Glomerular endothelial cell (primary cell): ENCODE measurements at places on chromosomes 13 and 19.

- no peak for DNase-seq
Observed at GRCh38 chr13:112204346-112205327, 137.7 kb downstream of the SOX1 start.

- DNase-seq, result no peak
Observed at GRCh38 chr19:5850743-5851293, 431 bp downstream of the FUT3 start.

DNA sequence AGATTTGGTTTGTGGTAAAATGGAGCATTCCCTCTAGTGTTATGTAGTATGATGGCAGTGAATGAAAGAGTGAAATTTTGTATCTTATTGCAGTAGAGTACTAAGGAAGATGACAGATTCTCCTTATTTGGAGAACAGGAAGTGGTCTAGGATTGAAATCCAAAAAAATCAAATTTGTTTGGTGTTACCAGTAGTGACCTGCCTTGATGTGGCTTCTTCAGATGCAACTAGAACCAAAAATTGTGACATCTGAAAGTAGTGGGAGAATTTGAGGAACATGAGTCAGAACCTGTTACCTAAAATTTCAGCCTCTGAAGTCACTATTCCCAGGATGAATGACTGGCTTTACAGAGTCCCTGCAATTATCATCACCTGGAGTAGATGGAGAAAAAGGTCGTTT, 165.9 kb downstream of the KLF5 start:
- no peak for DNase-seq

DNA sequence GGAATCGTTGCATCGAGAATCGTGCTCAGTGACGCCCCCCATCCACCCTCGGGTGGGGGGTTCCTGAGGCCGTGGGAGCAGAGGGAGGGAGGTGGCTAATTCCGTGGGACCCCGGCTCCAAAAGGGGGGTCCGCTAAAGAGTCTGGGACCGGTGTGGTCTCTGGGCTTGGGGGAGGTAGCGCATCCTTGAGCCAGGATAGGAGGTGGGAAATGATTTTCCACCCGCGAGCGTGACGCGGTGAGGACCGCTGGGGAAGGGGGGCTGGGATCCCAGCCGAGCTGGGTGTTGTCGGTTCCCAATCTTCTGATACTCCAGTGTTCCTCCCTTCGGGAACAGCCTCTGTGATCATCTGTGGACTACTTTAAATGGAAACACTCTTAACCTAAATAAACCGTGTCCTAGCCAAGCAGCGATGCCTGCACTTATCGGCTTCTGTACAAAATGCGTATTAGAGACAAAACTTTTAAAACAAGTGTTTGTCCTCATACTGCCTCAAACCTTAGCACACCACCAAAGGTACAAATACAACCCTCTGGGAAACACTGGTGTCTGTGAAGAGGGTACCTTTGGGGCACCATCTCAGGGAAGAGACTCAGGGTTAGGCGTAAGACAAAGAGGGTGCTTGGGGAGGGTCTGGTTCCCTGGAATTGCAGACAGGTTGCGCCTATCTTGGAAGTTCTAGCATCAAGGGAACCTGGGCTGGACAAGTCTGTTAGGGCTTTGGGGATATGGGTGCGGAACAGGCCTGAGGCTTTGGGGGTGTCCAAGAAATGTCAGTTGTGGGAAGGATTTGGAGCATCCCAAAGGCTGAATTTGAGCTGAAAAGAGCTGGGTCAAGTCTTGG, 16.0 kb downstream of the KCNC3 start:
- DNase-seq, result no peak

DNA sequence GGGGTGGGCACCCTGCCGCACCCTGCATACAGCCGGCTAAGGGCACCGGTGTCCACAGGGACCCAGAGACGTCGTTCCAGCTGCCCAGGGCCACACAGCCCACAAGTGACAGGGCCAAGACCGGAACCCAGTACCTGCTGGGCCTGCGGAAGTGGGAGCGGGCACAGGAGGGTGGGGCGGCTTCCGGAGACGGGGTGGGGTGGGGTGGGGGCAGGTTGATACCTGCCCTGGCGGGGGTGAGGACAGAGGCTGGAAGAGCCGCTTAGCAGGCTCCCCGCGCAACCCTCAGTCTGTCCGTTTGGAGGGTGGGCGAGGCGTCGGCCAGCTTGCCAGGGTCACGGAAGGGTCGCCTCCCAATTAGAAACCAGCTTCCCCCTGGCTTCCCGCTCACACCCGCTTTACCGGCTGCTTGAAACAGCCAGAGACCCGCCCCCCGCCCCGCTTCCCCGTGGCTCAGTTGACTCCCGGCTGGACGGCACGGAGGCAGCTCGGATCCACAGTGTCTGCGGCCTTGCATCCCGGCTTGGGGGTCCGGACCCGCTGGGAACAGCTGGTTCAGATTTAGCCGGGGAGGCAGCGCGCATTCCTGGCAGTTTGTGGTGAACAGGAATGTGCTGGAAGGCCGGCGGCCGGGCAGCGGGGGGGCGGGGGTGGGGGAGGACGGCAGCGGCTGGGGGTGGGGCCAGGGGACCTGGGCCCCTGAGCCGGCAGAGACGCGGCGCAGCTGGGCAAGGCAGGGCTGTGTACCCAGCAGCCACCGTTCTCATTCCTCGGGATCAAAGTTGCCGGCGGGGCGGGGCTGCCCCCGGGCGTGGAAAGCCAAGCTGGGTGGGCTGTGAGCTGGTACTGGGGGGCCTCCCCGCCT, 1.9 kb downstream of the CNN2 start:
- DNase-seq, result no peak

- DNase-seq, result no peak
Observed at GRCh38 chr19:33557720-33558119, 36.1 kb upstream of the PEPD start.

DNA sequence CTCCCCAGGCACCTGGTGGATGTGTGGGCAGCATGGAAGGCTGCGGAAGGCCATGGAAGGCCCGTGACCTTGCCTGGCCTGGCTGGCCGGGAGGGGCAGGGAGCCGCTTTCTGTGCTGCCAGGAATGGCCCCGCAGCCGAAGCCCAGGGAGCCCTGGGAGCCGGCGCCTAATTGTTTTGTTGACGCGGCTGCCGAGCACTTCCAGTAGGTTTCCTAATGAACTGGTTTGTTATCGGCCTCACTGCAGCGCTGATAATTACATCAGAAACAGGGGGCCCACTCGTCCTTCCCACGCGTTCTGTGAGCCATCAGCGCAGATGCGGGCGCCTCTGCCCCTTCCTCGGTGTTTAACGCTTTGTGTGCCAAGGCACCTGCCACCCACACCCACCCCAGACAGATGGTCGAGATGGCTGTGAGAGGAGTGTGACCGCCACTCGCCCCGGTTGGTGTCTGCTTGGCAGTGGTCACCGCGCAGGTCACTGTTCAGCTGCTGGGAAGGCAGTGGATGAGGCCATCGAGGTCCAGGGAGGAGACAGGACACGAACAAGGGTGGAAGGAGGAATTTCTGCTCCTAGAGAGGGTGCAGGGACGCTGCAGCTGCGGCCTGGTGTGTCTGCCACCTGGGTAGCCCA, 124.5 kb downstream of the KDM4B start:
- no peak for DNase-seq

DNA sequence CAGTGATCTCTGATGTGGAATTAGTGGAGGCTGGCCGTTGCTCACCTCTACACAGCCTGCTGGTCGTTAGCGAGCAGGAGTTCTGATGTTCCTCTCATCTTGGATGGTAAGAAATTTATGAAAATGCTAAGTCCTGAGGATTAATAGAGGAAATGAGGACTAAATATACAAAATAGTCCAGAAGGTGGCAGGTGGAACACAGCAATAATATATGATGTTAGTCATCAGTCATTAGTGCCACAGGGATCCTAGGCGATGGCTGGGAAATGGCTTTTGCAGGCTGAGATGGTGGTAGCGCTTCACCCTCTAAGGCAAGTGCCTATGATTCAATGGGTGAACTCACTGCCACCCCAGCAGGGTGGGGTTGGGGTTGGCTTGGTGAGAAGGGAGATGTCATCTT, 338.6 kb upstream of the TMTC4 start:
- no peak for DNase-seq
